Activated naive CD8-positive, alpha-beta T cell treated with anti-CD3 and anti-CD28 coated beads for 36 hours (primary cell): ENCODE measurements at places on chromosomes 11 and 22. TPM values are rescaled to one million over a fixed set of nuclear protein-coding genes. Genes with fewer than 3 reads are reported as not detected.

DNA sequence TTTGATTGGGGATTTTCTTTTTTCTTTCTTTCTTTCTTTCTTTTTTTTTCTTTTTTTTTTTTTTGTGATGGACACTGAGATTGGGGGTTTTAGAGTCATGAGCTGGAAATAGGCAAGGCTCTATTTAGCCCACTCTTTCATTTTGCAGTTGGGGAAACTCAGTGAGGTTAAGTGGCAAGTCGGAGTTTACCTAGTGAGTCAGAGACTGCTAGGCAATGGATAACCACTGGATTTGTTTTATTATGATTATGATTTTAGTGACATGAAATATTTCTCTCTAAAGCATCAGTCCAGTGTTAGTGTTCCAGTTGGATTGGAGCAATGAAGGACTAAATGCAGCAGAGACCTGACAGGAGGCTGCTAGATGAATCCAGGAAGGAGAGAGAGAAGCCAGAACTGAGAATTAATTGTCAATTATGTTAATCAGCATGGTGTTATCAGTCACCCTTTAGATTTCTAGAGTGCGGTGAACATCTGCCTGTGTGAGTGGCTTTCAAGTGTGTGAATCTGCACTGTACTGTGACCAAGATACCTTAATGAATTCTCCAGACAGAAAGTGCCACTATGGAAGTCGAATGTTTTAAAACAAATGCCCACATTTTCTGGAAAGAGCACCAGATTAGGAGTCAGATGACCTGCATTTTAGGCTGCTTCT is 10.9 kb downstream of the BMAL1 start:
- peak; percentile 19 for DNase-seq
- H3K27ac ChIP-seq, result peak overlapping the region; percentile 86
- H3K4me1 ChIP-seq, result peaks cover 65% of the 10 kb centered on the region
- H3K36me3 ChIP-seq, result peaks cover 22% of the 10 kb centered on the region

- no peak for DNase-seq
- H3K27ac ChIP-seq, result no peak overlapping the region
- no peaks in the 10 kb centered on the region for H3K27me3 ChIP-seq
- H3K4me1 ChIP-seq, result peaks cover 6% of the 10 kb centered on the region
- peaks cover 11% of the 10 kb centered on the region for H3K36me3 ChIP-seq
Measured at GRCh38 chr11:76459299-76459698, 14.5 kb downstream of the EMSY start.

Gene MPZL3
- total RNA-seq, result 50.7 TPM

- H3K4me1 ChIP-seq, result no peaks in the 10 kb centered on the region
- H3K27me3 ChIP-seq, result no peaks in the 10 kb centered on the region
- H3K36me3 ChIP-seq, result no peaks in the 10 kb centered on the region
- H3K4me3 ChIP-seq, result no peak overlapping the region
- H3K27ac ChIP-seq, result no peak overlapping the region
Measured at GRCh38 chr11:131598305-131598704, 227.9 kb downstream of the NTM start.

Gene XRRA1
- total RNA-seq, result 23.7 TPM

Gene MSANTD4
- total RNA-seq, result 13.4 TPM

Gene APOA1
- not detected for total RNA-seq

DNA sequence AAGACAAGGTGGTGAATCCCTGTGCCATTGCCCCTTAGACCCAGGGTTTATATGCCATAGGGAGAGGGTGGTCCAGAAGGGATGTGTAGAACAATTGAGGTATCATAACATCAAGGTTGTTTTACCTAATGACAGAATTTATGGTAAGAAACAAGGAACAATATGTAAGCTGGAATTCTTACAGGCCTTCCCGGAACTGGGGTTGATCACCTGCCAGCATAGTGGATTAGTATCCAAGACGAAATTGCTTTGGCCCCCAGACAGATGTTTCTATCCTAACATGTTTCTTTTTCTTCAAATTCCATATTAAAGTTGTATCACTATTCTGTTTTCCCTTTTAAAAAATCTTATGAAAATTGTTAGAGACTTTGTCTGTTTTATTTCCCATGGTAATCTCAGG is 343.8 kb upstream of the ANO3 start:
- no peak overlapping the region for H3K4me3 ChIP-seq
- no peaks in the 10 kb centered on the region for H3K27me3 ChIP-seq
- H3K36me3 ChIP-seq, result no peaks in the 10 kb centered on the region
- H3K4me1 ChIP-seq, result no peaks in the 10 kb centered on the region

Gene H19
- total RNA-seq, result not detected

GRCh38 chr11:131234221-131234620 is 136.2 kb upstream of the NTM start:
- H3K4me1 ChIP-seq, result no peaks in the 10 kb centered on the region
- H3K27ac ChIP-seq, result no peak overlapping the region
- H3K4me3 ChIP-seq, result no peak overlapping the region
- H3K36me3 ChIP-seq, result no peaks in the 10 kb centered on the region
- no peak for DNase-seq

Gene TENM4
- total RNA-seq, result not detected

- H3K36me3 ChIP-seq, result no peaks in the 10 kb centered on the region
- no peak for DNase-seq
- peaks cover 29% of the 10 kb centered on the region for H3K27me3 ChIP-seq
- no peak overlapping the region for H3K27ac ChIP-seq
- H3K4me1 ChIP-seq, result peaks cover 6% of the 10 kb centered on the region
Measured at GRCh38 chr22:23565305-23565914, 14.7 kb downstream of the IGLL1 start.

- H3K4me1 ChIP-seq, result no peaks in the 10 kb centered on the region
- no peak overlapping the region for H3K4me3 ChIP-seq
- H3K36me3 ChIP-seq, result peaks cover 8% of the 10 kb centered on the region
- DNase-seq, result no peak
- no peaks in the 10 kb centered on the region for H3K27me3 ChIP-seq
- no peak overlapping the region for H3K27ac ChIP-seq
Measured at GRCh38 chr11:17846852-17847453, 112.4 kb downstream of the KCNC1 start.

Gene OSBP2
- total RNA-seq, result 0.45 TPM

DNA sequence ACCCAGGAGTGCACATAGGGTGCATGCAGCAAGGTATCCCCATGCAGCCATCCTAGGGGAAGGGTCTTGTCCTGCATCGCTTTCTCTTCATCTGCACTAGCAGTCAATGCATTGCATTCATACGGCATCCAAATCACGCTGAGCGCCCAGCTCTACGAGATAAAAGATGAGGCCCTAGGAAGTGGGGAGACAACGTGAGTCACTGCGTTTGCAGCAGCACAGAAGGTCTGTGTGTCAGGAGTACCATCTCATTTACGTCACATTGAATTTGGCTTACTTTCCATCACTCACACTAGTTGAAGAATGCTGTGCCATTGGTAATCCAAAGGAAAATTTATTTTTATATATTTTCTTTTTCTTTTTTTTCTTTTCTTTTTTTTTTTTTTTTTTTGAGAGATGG is 2.5 kb upstream of the ST14 start:
- peaks cover 34% of the 10 kb centered on the region for H3K27me3 ChIP-seq
- no peak overlapping the region for H3K27ac ChIP-seq
- H3K36me3 ChIP-seq, result no peaks in the 10 kb centered on the region
- H3K4me3 ChIP-seq, result no peak overlapping the region

- peaks cover 13% of the 10 kb centered on the region for H3K27me3 ChIP-seq
- H3K36me3 ChIP-seq, result peaks cover 1% of the 10 kb centered on the region
- H3K4me1 ChIP-seq, result no peaks in the 10 kb centered on the region
- DNase-seq, result no peak
- no peak overlapping the region for H3K27ac ChIP-seq
Measured at GRCh38 chr11:64591257-64592233, 525 bp downstream of the SLC22A12 start.

- no peaks in the 10 kb centered on the region for H3K36me3 ChIP-seq
- no peak for DNase-seq
- H3K4me1 ChIP-seq, result no peaks in the 10 kb centered on the region
- H3K27ac ChIP-seq, result no peak overlapping the region
- no peak overlapping the region for H3K4me3 ChIP-seq
Measured at GRCh38 chr11:99537681-99538080, 516.9 kb downstream of the CNTN5 start.

DNA sequence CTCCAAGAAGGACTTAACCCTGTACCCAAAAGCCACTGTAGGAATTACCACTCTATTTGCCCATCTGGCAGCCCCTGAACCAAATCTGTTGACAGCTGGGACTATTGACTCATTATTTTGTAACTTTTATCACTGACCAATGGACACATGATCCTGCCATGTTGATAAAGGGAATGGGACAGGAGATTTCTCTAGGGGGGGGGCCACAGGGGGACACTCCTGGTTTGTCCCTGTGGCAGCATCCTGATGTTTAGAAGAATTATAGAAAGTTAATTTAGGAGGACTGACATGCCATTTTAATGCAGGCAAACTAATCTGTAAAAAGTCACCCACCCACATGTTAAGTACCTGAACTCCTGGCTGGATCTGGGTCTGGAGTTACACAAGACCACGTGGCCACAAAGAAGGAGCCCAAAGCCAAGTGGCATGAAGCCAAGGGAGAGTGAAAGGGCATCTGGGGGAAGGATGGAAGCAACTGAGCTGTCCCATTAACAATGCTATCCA is 558.1 kb downstream of the ETS1 start:
- no peak for DNase-seq
- H3K27ac ChIP-seq, result no peak overlapping the region
- peaks cover 8% of the 10 kb centered on the region for H3K4me1 ChIP-seq
- H3K27me3 ChIP-seq, result peaks cover 15% of the 10 kb centered on the region
- no peaks in the 10 kb centered on the region for H3K36me3 ChIP-seq

DNA sequence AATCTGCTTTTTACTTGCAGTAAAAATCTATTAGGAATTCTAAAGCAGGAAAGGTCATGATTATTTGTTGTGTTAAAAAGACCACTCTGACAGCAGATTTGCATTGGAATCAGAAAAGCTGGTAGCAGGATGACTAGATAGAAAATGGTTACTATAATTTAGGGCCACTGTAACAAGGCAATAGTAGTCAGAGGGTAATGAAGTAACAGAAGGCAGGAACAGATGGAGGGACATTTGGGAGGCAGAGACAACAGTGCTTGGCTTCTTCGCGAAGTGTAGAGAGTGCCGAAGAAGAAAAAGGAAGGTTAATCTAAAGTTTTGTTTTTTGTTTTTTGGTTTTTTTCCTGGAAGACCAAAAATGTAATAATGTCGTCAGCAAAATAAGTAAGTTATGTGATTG is 129.8 kb upstream of the SLC5A12 start:
- no peak for DNase-seq
- H3K27me3 ChIP-seq, result no peaks in the 10 kb centered on the region
- H3K4me3 ChIP-seq, result no peak overlapping the region
- no peak overlapping the region for H3K27ac ChIP-seq

- H3K4me3 ChIP-seq, result peak overlapping the region; percentile 100
- no peak for DNase-seq
- peaks cover 47% of the 10 kb centered on the region for H3K36me3 ChIP-seq
- H3K4me1 ChIP-seq, result peaks cover 31% of the 10 kb centered on the region
- peak overlapping the region; percentile 99 for H3K27ac ChIP-seq
Measured at GRCh38 chr11:73875840-73876239, 806 bp downstream of the COA4 start.

- H3K4me1 ChIP-seq, result peaks cover 21% of the 10 kb centered on the region
- peak overlapping the region; percentile 95 for H3K27ac ChIP-seq
Measured at GRCh38 chr11:130001461-130002351, 929 bp downstream of the PRDM10 start.

GRCh38 chr11:2564588-2565425 is 120.0 kb downstream of the KCNQ1 start:
- no peaks in the 10 kb centered on the region for H3K4me1 ChIP-seq
- no peak for DNase-seq
- H3K36me3 ChIP-seq, result no peaks in the 10 kb centered on the region
- H3K27me3 ChIP-seq, result no peaks in the 10 kb centered on the region

- H3K36me3 ChIP-seq, result no peaks in the 10 kb centered on the region
- peak; percentile 30 for DNase-seq
- peak overlapping the region; percentile 72 for H3K4me3 ChIP-seq
Measured at GRCh38 chr11:68214173-68215086, 1.3 kb upstream of the KMT5B start.

DNA sequence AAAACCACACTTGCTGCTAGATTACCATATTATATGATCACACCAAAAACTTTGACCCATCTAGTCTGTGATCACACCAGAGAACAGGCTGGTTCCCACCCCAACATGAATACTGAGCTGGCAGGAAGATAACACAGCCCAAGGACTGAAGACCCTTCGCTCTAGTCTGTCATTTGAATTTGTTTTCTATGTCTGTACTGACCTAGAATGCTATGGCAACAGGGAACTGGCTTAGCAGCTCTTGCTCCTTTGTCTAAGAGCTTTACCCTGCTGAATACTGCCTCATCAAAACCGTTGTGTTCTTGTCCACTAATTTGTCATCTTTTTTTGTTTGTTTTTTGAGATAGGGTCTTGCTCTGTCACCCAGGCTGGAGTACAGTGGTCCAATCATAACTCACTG is 420.4 kb downstream of the AASDHPPT start:
- no peak overlapping the region for H3K27ac ChIP-seq
- H3K4me1 ChIP-seq, result no peaks in the 10 kb centered on the region
- no peaks in the 10 kb centered on the region for H3K27me3 ChIP-seq
- H3K4me3 ChIP-seq, result no peak overlapping the region
- DNase-seq, result no peak

Gene ART1
- not detected for total RNA-seq

DNA sequence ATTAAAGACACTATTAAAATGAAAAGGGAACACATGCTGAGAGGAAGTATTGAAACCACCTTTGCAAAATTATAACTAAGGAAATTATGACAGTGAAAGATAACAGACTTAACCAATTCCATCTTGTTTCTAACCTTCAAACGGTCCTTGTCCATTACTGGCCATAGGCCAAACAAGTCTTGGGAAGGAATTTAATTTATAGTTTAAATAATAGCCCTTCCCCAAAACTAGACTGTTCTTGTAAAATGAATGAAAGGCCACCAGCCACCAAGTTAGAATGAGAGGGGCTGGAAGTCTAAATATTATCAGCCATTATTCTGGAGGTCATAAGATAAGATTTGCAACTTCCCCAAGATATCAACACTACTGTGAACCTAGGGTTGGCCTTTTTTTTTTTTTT is 1.8 kb upstream of the TALDO1 start:
- peaks cover 1% of the 10 kb centered on the region for H3K36me3 ChIP-seq
- H3K4me1 ChIP-seq, result peaks cover 15% of the 10 kb centered on the region
- no peak for DNase-seq
- H3K27ac ChIP-seq, result no peak overlapping the region
- no peak overlapping the region for H3K4me3 ChIP-seq

Gene CDHR5
- not detected for total RNA-seq

GRCh38 chr11:9274499-9275258 is 9.5 kb upstream of the DENND5A start:
- H3K27ac ChIP-seq, result no peak overlapping the region
- H3K36me3 ChIP-seq, result peaks cover under 1% of the 10 kb centered on the region
- no peaks in the 10 kb centered on the region for H3K27me3 ChIP-seq
- no peak overlapping the region for H3K4me3 ChIP-seq
- H3K4me1 ChIP-seq, result peaks cover 6% of the 10 kb centered on the region

Gene SCUBE1
- total RNA-seq, result 0.08 TPM

GRCh38 chr11:75602951-75603350 is 40.9 kb downstream of the SERPINH1 start:
- H3K4me1 ChIP-seq, result no peaks in the 10 kb centered on the region
- DNase-seq, result no peak
- H3K27ac ChIP-seq, result no peak overlapping the region
- H3K4me3 ChIP-seq, result no peak overlapping the region
- no peaks in the 10 kb centered on the region for H3K36me3 ChIP-seq
- peaks cover 3% of the 10 kb centered on the region for H3K27me3 ChIP-seq

Gene KCNA4
- not detected for total RNA-seq

GRCh38 chr11:10130875-10131274 is 163.1 kb downstream of the SBF2 start:
- peaks cover 8% of the 10 kb centered on the region for H3K36me3 ChIP-seq
- no peak for DNase-seq
- H3K4me1 ChIP-seq, result peaks cover 2% of the 10 kb centered on the region
- H3K27me3 ChIP-seq, result no peaks in the 10 kb centered on the region

GRCh38 chr11:73629907-73630306 is 16.5 kb upstream of the PLEKHB1 start:
- H3K27me3 ChIP-seq, result peaks cover 2% of the 10 kb centered on the region
- no peak overlapping the region for H3K27ac ChIP-seq
- peaks cover 1% of the 10 kb centered on the region for H3K36me3 ChIP-seq
